ENCODE measurements at places on chromosomes 13 and 19. TPM values are rescaled to one million over a fixed set of nuclear protein-coding genes. Genes with fewer than 3 reads are reported as not detected.

DNA sequence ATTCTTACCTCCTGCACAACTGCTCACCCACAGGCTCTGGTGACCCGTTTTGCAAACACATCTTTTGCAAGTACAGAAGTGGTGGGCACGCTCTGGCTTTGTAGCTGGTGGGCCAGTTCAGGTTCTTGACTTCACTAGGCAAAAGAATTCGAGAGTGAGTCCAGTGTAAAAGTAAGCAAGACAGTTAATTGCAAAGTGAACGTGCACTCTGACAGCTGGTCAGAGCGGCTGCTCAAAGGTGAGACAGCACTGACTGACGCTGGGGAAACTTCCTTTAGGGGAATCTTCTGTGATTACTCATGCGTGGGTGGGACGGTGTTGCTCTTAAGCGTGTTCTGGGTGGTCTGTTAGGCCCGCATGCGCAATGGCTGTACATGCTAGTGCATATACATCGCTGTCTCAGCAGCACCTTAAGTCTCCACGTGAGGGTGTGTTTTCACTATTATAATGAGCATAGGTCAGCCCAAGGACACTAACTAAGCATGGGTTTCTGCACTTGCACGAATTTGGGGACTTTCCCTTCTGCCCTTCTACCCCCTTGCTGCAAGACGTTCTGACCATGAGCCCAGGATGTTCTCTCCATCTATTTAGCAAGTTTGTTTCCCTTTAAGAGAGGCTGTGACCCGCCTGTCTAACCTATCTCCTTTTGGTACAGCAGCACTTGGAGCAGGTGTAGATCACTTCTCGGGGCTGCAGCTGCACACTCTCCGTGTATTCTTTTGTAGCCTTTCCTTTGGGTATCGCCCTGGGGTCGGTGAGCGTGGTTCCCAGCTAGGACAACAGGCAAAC, 30.2 kb upstream of the CD33 start:
- no peak overlapping the region for H3K27ac ChIP-seq
- no peak overlapping the region for H3K4me3 ChIP-seq
- no peaks in the 10 kb centered on the region for H3K27me3 ChIP-seq

GRCh38 chr19:6373813-6374108, 1.2 kb downstream of the ALKBH7 start:
- H3K4me3 ChIP-seq = peak overlapping the region; percentile 0
- no peak for DNase-seq
- no peaks in the 10 kb centered on the region for H3K36me3 ChIP-seq
- peaks cover 5% of the 10 kb centered on the region for H3K4me1 ChIP-seq
- peak overlapping the region; percentile 67 for H3K27ac ChIP-seq
- no peaks in the 10 kb centered on the region for H3K27me3 ChIP-seq

- peak; percentile 75 for DNase-seq
- peaks cover 8% of the 10 kb centered on the region for H3K4me1 ChIP-seq
- no peaks in the 10 kb centered on the region for H3K27me3 ChIP-seq
Measured at GRCh38 chr13:93248627-93249047, 22.0 kb downstream of the GPC6 start.

Gene ZNF540
- total RNA-seq = 0.76 TPM

GRCh38 chr13:73542446-73542845, 483.6 kb downstream of the KLF5 start:
- H3K27me3 ChIP-seq = no peaks in the 10 kb centered on the region
- no peaks in the 10 kb centered on the region for H3K4me1 ChIP-seq
- no peak overlapping the region for H3K27ac ChIP-seq
- H3K36me3 ChIP-seq = no peaks in the 10 kb centered on the region

- peak; percentile 14 for DNase-seq
- H3K27me3 ChIP-seq = no peaks in the 10 kb centered on the region
- no peak overlapping the region for H3K4me3 ChIP-seq
Measured at GRCh38 chr13:22848539-22849052, 332.2 kb upstream of the SGCG start.

Gene DGKH
- total RNA-seq = 8.5 TPM

- H3K36me3 ChIP-seq = peaks cover 13% of the 10 kb centered on the region
- H3K4me3 ChIP-seq = peak within 1 kb of the TSS; percentile 81
- no peaks in the 10 kb centered on the region for H3K27me3 ChIP-seq
- peak; percentile 99 for DNase-seq
- H3K27ac ChIP-seq = peak within 1 kb of the TSS; percentile 99
Measured at GRCh38 chr13:45341034-45341798, at the start of gene TPT1. TPT1 (minus strand) TSS chr13:45341183; CDS start chr13:45341069, 114 bp downstream.

Gene POU2F2
- total RNA-seq = not detected

Gene CGB7
- 0.76 TPM for total RNA-seq

- H3K36me3 ChIP-seq = no peaks in the 10 kb centered on the region
- DNase-seq = no peak
- H3K27ac ChIP-seq = peak overlapping the region; percentile 94
- no peaks in the 10 kb centered on the region for H3K27me3 ChIP-seq
- no peak overlapping the region for H3K4me3 ChIP-seq
- peaks cover 55% of the 10 kb centered on the region for H3K4me1 ChIP-seq
Measured at GRCh38 chr13:97255515-97256021, 33.4 kb downstream of the MBNL2 start.

DNA sequence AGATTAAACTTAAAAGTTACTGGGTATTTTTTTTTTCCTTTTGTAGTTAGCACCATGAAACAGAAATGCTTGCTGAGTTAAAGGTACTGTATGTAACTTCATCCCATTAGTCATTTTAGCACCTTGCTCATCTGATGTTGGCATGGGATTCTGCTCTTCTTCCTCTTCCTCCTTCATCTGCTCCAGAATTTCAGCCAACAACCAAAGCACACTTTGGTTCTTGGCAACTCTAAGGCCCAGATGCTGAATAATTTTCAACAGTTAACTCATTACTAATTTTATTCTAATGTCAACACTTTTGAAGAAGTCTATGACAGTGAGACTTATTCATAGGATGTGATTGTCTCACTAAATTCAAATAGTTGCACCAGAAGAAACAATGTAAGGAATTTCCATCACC, 359.2 kb downstream of the KCTD12 start:
- H3K27ac ChIP-seq = no peak overlapping the region
- no peaks in the 10 kb centered on the region for H3K36me3 ChIP-seq
- no peaks in the 10 kb centered on the region for H3K4me1 ChIP-seq
- no peaks in the 10 kb centered on the region for H3K27me3 ChIP-seq
- no peak overlapping the region for H3K4me3 ChIP-seq

Gene RGS9BP
- 4.0 TPM for total RNA-seq

Gene SIGLEC12
- not detected for total RNA-seq

DNA sequence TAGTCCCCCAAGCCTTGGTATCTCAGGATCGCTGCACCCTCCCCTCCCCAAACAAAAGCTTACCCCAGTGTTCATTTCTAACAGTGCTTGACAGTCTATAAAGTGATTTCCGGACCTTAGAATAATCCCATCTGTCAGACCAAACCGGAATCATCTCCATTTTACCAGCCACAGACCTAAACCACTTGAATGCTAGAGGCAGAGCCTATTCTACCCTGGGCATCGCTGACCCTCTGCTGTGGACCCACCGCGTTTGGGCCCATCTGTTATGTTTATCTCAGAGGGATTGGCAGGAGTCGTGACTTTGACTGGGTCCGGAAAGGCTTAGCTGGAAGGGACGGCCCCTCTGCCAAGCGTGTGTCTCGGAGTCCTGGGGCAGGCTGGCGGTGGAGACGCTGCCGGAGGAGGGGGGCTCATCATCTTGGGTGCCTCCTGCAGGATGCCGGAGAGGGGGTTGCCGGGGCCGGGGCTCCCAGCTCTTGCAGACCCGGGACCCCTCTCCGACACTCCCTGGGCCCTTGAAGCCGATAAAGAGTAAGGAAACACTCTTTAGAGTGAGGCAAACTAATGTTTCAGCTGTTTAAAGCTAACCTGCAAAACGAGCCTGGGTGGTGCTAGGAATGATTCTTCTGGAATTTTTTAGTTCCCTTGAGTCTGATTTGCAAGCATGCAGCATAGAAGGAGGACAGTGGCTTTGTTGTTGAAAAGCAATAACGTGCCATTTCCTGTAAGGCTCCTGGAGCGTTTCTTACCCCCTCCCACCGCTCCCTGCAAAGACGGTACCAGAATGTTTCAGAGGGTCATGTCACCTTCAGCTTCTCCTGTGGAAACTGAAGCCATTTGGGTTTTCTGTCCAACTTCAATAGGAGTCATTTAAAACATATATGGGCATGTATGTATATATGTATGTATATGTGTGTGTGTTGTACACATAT, 1.3 kb downstream of the SLC25A42 start:
- H3K27me3 ChIP-seq = no peaks in the 10 kb centered on the region
- H3K4me1 ChIP-seq = no peaks in the 10 kb centered on the region
- H3K4me3 ChIP-seq = peak overlapping the region; percentile 3
- DNase-seq = no peak
- H3K27ac ChIP-seq = no peak overlapping the region

DNA sequence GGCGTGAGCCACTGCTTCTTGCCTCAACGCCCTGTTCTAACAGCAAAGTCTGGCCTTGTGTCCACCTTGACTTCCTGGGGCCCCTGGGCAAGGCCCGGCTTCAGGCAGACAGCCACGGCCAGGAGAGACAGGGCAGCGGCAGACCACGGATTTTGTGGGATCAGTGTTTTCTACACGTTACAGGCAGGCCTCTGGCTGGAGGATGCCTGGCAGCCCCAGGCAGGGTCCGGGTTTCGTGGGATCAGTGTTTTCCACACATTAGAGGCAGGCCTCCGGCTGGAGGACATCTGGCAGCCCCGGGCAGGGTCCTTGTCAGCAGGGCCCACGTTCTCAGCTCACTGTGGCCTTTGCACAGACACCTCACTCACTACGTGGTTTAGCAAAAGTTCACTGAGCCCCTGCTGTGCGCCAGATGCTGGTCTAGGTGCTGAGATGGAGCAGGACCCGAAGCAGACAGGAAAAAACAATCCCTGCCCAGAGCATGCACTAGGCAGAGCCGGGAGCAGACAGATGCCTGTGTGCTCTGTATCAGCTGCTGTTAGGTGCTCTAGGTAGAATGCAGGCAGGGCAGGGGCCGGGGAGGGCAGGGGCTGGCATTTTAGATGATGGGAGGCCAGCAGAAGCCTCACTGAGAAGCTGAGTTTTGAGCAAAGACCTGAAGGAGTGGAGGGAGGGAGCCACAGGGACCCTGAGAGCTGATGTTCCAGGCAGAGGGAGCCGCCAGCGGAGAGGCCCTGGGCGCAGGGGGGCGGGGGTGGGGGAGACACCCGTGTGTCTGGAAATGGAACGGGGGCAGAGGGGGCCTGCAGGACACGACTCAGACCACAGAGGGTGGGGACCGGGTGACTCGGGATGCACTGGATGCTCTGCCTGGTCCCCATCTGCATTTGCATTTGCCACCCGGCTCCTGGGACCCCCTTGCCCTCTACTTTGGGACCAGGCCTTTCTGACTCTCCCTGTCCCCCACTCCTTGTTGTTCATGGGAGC, 25.0 kb upstream of the NCCRP1 start:
- DNase-seq = no peak
- H3K36me3 ChIP-seq = no peaks in the 10 kb centered on the region
- peaks cover 15% of the 10 kb centered on the region for H3K4me1 ChIP-seq
- H3K4me3 ChIP-seq = no peak overlapping the region

Gene NLRP7
- not detected for total RNA-seq

GRCh38 chr13:111667757-111668156, 347.3 kb downstream of the TEX29 start:
- no peak overlapping the region for H3K27ac ChIP-seq
- DNase-seq = no peak
- H3K4me3 ChIP-seq = no peak overlapping the region
- H3K36me3 ChIP-seq = no peaks in the 10 kb centered on the region
- H3K4me1 ChIP-seq = no peaks in the 10 kb centered on the region

DNA sequence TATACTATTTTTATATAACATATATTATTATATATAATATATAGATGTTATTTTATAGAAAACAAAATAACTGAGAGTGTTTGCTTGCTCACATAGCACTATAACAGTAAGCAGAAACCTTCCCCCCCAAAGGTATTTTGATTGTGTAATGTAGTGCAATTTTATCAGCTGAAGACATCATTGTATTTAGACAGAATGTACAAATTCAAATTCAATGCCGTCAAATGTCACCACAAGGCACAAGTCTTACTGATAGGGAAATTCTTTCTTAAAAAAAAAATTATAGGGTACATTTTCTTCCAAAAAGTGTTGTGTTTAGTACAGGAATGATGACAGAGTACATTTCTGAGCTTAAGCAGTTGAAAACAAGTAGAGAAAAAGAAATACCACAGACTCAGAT, 1147.1 kb upstream of the SPRY2 start:
- no peak overlapping the region for H3K27ac ChIP-seq
- peak; percentile 3 for DNase-seq
- H3K36me3 ChIP-seq = no peaks in the 10 kb centered on the region
- H3K4me3 ChIP-seq = no peak overlapping the region
- H3K4me1 ChIP-seq = no peaks in the 10 kb centered on the region
- no peaks in the 10 kb centered on the region for H3K27me3 ChIP-seq

Gene NOSIP
- 52.8 TPM for total RNA-seq

- H3K36me3 ChIP-seq = no peaks in the 10 kb centered on the region
- DNase-seq = peak; percentile 48
- no peaks in the 10 kb centered on the region for H3K27me3 ChIP-seq
- peaks cover 10% of the 10 kb centered on the region for H3K4me1 ChIP-seq
Measured at GRCh38 chr13:45178349-45179162, 22.3 kb downstream of the KCTD4 start.

Gene XPO4
- total RNA-seq = 15.7 TPM

GRCh38 chr13:109323338-109323737, 463.0 kb downstream of the IRS2 start:
- H3K4me3 ChIP-seq = no peak overlapping the region
- H3K27ac ChIP-seq = no peak overlapping the region
- H3K27me3 ChIP-seq = no peaks in the 10 kb centered on the region

Gene HIF3A
- 56.8 TPM for total RNA-seq
